ENCODE measurements at places on chromosomes 11 and 22.
A peak's percentile ranks its signal among the peaks of the same experiment; 100 is the strongest.

DNA sequence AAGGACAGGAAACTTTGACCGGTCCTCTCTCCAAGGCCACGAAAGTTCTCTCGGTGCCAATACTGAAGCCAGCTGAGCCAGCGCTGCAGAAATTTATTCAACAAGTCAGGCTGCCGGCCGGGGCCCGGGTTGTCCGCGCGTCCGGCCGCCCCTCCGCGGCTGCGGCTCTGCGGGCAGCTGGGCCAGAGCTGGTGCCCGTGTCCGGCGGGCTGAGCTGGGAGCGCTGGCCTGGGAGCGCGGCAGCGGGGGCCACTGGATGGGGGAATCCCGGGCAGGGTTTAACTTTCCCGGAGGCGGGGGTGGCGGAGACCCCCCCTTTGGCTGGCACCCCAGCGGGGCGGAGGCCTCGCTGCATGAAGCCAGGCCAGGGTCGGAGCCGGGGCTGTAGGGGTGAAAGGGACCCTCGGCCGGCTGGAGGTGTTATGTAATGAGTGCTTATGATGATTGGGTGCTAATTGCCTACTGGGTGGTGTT is 12.3 kb upstream of the CACNA1I start:
- no peak for DNase-seq

DNA sequence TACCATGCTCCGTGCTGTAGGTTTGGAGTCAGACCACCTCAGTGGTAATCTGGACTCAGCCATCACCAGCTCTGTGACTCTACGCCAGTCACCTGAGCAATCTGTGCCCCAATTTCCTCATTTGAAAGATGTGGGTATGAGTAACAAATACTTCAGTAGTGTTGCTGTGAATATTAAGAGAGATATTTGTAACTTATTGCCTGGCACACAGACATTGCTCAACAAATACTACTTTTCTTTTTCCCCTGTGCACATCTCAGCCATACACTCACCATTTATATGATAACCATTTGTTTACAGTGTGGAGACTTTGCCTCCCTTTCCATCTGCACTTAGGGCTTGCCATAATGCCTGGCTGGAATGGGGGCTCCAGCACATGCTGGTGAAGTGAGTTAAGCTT is 89.7 kb upstream of the CLPB start:
- no peak for DNase-seq

GRCh38 chr11:101288392-101288791 is 158.8 kb upstream of the PGR start:
- no peak for DNase-seq

- no peak for DNase-seq
These were observed 123.4 kb downstream of the CYP2R1 start for GRCh38 chr11:14768526-14769188.

- no peak for DNase-seq
These were observed 14.1 kb upstream of the PGM2L1 start for GRCh38 chr11:74412321-74412720.

DNA sequence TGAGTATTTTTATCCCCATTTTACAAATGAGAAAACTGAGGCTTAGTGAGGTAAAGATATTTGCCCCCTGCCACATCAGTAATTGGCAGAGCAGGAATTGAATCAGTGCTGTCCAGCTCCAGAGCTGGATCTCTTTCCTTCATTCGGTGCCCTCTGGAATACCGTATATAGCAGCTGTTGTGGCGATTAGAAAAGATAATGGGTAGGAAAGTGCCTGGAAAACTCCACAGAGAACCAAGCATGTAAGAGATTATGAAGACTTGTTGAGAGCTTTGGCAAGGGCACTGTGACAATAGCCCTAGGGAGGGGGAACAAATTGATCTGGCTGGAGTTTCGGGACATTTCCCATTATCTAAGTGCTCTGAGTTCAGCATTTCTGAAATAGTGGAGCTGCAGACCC is 82.5 kb upstream of the TEAD1 start:
- no peak for DNase-seq

- DNase-seq = no peak
These were observed 51.9 kb downstream of the SLC1A2 start for GRCh38 chr11:35367491-35367890.

GRCh38 chr11:120147950-120148270 is 10.0 kb upstream of the TRIM29 start:
- DNase-seq = no peak

DNA sequence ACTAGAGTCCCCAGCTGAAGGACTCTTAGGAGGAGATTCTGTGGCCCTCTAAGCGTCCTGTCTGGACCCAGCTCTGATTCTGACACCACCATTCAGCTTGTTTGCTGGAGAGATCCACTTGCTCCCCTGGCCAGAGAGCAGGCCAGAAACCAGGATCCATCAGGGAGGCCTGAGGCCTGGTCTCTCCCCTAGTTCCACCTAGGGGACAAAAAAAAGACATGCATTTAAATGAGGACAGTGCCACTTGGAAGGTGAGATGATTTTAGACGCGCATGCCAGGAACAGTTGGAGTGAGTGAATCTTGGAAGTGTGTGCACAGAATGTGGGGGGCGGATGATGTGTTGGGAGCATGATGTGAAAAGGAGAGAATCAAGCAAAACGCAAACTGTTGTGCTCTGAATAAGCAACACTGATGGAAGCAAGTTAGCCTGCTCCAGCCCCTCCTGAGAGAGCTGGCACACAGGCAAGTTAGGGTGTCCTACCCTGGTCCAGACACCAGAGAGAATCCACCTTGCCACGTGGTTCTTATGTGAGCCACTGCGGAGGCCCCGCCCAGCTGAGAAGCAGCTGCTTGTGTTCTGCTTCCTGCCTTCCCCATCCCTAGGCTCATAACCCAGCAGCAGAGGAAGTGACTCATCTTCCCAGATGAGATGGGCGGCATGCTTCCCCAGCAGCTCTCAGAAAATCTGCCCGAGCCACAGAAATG is 8.0 kb upstream of the SLCO2B1 start:
- DNase-seq = peak; percentile 69

DNA sequence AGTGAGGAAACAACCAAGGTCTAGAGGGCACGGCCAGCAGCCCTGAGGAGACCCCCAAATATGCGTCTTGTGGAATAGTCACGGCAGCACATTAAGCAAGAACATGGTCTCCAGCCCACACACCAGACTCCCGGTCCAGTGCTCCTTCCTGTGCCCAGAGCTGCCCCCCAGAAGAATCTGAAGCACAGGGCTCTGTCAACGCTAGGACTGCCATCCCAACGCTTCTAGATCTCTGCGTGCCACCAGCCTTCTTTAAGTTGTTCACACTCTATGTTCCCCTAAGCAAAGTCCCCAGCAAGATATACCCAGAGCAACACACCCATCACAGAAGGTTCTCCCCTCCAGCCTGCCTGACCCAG is 3.5 kb upstream of the SEC14L2 start:
- DNase-seq = no peak

- no peak for DNase-seq
These were observed 32.9 kb downstream of the CDON start for GRCh38 chr11:126029805-126030204.

- DNase-seq = no peak
These were observed 38.2 kb downstream of the TRIOBP start for GRCh38 chr22:37734964-37735451.

DNA sequence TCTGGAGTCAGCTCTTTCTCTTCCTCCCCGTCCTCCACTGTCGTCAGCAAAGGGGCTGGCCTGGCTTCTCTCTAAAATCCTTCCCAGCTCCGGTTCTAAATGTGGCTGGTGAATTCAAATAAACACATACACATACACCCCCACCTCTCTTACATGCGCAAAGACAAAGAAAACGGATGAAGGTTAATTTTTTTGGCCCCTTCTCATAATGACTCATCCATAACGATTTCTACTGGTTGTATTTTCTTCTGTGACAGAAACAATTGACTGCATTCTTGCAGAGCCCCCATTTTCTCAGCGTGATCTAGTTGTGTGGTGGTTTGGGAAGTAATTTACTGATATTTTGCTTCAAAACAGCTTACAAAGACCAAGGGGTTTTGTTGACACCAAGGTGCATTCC is 130.0 kb upstream of the NTM start:
- DNase-seq = no peak

DNA sequence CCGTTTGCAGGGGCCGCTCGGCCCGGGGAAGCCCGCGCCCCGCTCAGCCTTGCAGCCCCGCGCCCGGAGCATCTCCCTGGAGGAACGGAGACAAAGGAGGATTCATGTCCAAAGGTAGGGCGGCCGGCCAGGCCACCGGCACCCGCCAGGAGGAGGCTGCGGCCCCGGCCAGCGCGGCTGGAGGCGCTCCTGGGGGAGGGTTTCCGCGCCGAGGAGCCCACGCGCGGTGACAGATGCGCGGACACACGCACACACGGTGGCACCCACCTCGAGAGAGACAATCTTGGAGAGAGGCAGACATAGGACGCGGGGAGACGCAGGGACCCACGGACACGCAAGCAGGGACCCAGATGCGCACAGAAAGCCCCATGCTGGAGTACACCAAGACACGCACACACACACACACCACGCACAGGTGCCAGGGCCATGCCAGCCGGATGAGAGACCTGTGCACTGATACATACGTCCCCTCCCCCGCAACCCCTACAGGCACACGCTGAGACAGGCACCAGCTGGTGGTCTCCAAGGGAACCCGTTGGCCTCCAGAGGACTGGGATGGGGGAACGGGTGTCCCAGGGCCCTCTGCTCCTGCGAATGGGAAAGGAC is 7.8 kb downstream of the SEPTIN3 start:
- DNase-seq = no peak

DNA sequence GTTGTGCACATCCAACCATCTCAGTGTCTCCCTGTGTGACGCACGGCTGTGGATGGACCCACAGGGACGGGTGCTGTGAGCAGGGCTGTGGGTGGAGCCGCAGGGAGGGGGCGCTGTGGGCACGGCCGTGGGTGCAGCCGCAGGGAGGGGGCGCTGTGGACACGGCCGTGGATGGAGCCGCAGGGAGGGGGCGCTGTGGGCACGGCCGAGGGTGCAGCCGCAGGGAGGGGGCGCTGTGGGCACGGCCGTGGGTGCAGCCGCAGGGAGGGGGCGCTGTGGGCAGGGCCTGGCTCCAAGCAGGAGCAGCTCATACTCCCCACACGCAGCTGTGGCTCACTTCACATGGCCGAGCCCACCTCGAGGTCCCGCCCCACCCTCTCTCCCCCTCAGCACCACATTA is 6.0 kb upstream of the MAPK11 start:
- peak; percentile 28 for DNase-seq

GRCh38 chr11:115129473-115130289 is 374.5 kb downstream of the CADM1 start:
- no peak for DNase-seq

DNA sequence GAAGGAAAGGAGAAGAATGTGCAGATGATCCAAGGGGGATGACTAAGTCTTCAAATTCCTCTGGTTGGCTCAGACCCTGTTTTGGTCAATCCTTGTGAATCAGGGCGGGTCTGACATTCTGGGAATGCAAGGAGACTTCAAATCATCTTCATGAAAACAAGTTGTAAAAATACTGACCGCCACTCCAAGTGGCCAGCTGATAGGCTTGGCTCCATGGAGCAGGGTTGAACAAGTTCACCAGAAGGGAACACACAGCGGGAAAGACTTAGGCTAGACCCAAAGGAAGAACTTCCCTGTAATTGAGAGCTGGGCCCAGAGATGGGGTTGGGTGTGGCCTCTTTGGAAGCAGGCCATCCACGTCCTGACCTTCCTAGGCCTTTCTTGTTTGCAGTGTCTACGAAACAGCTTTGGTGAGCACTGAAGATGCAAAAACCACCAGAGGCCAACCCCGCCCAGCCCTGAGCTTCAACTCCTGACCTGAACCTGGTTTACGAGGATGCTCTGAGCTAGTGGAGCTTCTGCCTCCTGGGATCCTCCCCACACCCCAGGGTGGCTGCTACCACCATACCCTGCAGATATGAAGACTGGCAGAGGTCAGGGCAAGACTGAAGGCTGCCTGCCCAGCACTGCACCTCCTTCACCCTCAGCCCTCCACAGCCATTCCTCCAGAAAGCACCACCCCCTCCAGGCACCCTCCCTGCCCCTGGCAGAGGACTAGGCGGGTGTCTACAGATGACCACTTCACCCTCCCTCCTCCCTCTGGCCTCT is 26.1 kb downstream of the GDPD5 start:
- DNase-seq = no peak

DNA sequence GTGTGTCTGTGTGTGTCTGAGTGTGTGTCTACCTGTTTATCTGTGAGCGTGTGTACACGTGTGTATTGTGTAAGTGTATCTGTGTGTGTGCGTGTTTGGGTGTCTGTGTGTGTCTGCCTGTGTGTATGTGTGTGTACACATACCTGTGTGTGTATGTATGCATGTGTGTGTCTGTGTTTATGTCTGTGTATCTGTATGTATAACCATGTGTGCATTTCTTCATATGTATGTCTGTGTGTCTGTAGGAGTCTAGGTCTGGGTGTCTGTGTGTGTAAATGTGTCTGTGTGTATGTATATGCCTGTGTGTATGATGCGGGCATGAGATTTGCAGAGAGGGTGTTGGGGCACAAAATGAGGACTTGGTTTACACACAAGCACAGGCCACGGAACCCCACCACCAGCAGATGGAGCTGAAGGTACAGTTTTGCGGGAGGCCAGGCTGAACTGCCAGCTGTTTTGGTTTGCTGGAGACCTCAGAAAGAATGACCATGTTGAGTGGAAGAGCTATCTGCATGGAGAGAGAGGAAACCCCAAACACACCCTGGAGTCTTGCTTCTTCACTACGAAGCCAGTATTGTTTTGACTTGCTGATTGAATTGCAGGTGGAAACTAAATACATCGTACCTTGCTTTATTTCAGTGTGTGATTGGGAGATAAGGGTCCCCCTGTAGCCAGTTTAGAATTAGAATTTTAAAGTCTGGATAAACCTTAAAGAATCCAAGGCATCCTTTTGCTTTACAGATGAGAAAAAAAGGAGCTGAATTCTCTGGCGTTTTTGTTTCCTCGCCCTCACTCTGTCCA is 497.2 kb downstream of the NTM start:
- no peak for DNase-seq

DNA sequence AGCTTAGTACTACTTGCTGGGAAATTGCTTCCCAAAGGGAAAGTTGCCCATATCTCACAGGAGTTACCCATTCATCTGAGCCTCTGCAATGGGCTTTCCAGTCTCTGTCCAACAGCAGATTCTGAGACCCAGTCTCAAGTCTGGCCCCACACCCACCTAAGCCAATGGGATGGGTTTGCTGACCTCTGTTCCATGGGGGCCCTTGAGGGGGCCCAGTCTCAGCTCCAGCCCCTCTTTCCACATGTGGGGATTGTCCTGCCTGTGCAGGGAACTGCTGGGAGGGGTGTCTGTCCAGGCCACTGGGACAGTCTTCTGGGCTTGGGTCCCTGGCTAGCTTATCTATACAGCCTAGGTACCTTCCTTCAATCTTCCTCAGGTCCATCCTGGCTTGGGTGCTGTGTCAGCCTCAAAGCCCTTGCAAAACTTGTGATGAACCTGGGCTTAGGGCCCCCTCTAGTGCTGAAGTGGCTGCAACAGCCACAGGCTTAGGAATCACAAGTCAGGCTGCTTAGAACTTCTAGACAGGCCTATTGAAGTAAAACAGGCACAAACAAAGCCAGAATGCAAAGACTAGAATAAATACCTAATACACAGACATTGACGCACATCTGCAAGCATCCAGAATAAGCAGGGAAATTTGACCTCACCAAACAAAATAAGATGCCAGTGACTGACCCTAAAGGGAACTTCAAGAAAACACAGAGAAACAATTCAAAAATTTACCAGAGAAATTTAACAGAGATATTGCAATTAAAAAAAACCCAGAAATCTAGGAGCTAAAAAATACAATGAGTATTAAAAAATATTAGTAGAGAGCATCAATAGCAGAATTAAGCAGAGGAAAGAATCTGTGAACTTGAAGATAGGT is 11.7 kb upstream of the PATL1 start:
- peak; percentile 52 for DNase-seq

Measured in stimulated activated CD4-positive, alpha-beta T cell treated with anti-CD3 and anti-CD28 coated beads, Interleukin-4, amount 100 ng/mL, for 1 hour (primary cell).